Cardiac atrium fibroblast (primary cell): ENCODE measurements at places on chromosomes 16 and 17. TPM values are rescaled to one million over a fixed set of nuclear protein-coding genes. Genes with fewer than 3 reads are reported as not detected.

Gene GPR139
- total RNA-seq = not detected in 2 replicates

Gene MLLT6
- 13.3 and 17.1 TPM in 2 replicates for total RNA-seq

Gene CRYBA1
- not detected in 2 replicates for total RNA-seq

Gene RNF222
- total RNA-seq = not detected in 2 replicates
